Stimulated activated CD4-positive, alpha-beta T cell treated with anti-CD3 and anti-CD28 coated beads, Interleukin-1b, Interleukin-23, amount 100 ng/mL, for 1 hour (primary cell): ENCODE measurements at places on chromosomes 1 and 21.

GRCh38 chr1:238252033-238252802, 361.5 kb upstream of the ZP4 start:
- DNase-seq = no peak

DNA sequence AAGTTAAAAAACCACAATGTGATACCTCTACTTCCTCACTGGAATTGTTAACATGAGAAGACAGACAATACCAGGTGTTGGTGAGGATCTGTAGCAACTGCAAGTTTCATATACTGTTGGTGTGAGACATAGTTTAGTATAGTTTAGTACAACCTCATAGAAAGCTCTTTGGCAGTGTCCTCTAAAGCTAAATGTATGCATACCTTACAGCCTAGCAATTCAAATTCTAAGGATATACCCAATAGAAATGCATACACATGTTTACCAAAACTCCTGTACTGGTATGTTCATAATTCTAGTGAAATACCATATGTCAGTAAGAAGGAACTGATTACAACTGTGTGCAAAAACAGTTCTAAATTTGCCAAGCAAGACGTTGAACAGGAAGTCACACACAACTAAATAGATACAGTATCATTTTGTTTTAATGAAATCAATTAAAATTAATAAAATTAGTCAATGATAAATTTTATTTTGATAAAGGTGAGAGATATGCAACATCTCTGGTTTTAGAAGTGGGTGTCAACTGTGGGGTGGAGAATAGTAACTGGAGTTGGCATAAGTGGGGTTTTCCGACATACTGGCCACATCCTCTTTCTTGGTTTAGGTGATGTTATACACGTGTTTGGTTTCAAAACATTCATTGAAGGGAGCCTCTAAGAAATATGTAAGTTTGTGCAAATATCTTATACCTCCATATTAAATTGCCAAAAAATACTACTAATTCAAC, 450.7 kb downstream of the PTPRC start:
- no peak for DNase-seq

DNA sequence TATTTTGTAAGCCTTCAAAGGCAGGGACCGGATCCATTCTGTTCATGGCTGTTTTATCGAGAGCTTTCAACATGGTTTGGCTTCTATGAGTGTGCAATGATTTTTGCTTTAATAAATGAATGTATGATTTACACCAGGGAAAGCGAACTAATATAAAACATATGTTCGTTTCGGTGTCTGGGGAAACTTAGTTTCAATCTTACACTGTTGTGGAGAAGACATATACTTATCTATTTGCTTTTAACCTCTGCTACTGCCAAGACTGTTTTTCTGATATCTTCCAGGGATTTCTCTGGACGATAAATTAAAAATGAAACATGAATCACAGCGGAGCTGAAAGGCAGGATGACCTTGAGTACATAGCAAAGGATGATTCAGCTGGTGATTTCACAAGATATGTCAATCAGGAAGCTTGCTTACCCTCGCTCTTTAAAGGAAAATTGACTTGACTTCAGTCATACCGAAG, 14.7 kb upstream of the CYYR1 start:
- DNase-seq = no peak

DNA sequence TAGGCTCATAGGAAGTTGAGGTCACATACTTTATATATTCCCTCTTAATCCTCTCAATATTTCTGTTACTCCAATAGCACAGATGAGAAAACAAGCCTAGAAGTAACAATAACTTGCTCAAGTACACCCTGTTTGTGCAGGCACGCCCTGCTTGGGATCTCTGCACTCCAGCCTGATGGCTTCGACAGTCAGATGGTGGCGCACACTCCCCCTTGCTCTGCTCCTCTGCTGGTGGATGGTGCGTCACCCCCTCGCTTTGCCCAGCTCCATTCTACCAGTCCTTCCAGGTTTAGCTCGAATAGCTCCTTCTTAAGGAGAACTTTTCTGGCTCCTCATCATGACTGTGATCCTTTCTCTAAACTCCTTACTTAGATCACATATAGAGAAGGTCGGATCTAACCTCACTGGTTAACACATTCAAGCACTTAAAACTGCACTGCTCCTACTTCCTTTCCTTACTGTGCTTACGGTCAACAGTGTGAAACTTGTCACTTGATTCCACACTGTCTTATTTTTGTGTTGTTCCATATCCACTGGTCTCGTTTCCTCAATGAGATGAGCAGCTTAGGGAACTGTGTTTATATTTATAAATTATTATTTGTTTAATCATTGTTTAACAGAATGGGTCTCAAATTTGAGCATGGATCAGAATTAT, 3.0 kb downstream of the TSPAN2 start:
- no peak for DNase-seq

DNA sequence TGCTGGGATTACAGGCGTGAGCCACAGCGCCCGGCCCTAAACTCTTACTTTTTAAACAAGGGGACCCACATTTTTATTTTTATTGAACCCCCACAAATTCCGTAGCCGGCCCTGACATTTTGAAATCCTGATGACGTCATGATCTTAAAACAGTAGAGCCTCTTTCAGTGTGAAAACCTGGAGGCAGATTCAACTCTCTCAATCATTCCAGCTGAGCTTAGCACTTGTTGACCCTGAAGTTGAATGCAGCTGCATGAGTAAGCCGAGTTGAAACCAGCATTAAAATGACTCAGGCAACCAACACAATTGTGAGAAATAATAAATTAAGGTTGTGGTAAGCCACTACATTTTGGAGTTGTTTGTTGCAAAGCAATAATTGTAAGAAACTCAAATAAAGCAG, 93.9 kb upstream of the ADGRL4 start:
- DNase-seq = no peak

- DNase-seq = no peak
Measured at GRCh38 chr21:41845310-41846032, 33.7 kb downstream of the PRDM15 start.

DNA sequence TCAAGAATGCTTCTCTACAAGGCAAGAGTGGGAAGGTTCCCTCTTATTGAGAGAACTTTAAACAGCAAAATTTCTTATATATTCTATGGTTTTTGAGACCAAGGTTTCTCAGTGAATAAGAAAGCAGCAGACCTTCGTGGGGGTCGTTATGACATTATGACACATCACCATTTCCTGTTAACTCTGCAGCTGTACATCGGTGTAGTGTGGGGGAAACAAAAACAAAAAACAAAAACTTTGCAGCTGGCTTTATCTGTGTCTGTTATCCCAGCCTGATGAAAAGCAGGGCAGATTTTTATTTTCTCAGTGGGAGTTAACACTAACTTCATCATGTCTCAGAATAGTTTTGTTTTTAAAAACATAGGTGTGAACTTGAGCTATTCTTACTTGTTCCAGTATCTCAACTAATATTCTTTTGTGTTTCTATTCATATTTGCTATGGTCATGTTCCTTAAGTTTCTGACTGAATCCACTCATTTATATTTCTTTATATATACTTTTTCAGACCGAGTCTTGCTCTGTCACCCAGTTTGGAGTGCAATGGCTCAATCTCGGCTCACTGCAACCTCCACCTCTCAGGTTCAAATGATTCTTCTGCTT, 2.1 kb downstream of the SDE2 start:
- no peak for DNase-seq
